ENCODE measurements at places on chromosomes 2 and 18.

- DNase-seq = peak; percentile 30
Measured at GRCh38 chr18:62526098-62527025, 3.5 kb downstream of the ZCCHC2 start.

DNA sequence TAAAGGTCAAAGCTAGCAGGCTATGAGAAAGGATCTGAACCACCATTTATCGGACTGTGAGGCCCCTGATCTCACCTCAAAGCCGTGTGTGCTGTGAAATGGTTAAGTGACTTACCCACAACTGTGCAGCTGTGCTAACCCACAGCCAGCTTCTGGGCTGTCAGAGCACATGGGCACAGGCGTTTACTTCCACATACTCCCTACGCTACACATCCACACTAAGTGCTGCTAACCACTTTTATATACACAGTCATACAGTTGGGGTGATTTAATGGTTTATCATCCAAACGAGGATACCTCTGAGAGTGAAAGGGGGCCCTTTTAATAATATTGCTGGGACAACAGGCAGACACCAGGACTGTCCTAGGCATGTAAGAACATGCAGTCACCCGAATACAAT lies 37.3 kb downstream of the CYRIA start:
- DNase-seq = no peak

DNA sequence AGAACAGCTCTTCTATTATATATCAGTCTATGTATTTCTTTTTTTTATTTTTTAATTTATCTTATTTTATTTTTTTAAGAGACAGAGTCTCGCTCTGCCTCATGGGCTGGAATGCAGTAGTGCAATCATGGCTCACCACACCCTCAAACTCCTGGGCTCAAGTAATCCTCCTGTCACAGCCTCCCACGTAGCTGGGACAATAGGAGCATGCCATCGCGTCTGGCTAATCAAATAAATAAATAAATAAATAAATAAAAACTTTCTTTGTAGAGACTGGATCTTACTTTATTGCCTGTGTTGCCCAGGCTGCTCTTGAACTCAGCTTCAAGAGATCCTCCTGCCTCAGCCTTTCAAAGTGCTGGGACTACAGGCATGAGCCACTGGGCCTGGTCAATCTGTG lies 117.0 kb downstream of the RBMS1 start:
- no peak for DNase-seq

- DNase-seq = no peak
Measured at GRCh38 chr18:41828137-41828536, 126.9 kb upstream of the PIK3C3 start.

- DNase-seq = no peak
Measured at GRCh38 chr2:54404270-54404669, 51.9 kb upstream of the SPTBN1 start.

- DNase-seq = peak; percentile 65
Measured at GRCh38 chr2:237421542-237422116, 7.7 kb upstream of the COL6A3 start.

Data from stimulated activated CD8-positive, alpha-beta memory T cell treated with anti-CD3 and anti-CD28 coated beads, Interleukin-4, amount 100 ng/mL, for 1 hour (primary cell).